ENCODE measurements at places on chromosomes 3 and 15.

- no peak for DNase-seq
Observed at GRCh38 chr3:66336333-66336766, 115.5 kb downstream of the SLC25A26 start.

- no peak for DNase-seq
Observed at GRCh38 chr3:45958321-45958791, 15.1 kb downstream of the CXCR6 start.

GRCh38 chr3:146838221-146838620 lies 233.1 kb upstream of the PLSCR5 start:
- DNase-seq, result no peak

GRCh38 chr3:98893740-98894139 lies 7.8 kb downstream of the DCBLD2 start:
- no peak for DNase-seq

GRCh38 chr3:153254361-153254760 lies 92.3 kb downstream of the RAP2B start:
- DNase-seq, result no peak

DNA sequence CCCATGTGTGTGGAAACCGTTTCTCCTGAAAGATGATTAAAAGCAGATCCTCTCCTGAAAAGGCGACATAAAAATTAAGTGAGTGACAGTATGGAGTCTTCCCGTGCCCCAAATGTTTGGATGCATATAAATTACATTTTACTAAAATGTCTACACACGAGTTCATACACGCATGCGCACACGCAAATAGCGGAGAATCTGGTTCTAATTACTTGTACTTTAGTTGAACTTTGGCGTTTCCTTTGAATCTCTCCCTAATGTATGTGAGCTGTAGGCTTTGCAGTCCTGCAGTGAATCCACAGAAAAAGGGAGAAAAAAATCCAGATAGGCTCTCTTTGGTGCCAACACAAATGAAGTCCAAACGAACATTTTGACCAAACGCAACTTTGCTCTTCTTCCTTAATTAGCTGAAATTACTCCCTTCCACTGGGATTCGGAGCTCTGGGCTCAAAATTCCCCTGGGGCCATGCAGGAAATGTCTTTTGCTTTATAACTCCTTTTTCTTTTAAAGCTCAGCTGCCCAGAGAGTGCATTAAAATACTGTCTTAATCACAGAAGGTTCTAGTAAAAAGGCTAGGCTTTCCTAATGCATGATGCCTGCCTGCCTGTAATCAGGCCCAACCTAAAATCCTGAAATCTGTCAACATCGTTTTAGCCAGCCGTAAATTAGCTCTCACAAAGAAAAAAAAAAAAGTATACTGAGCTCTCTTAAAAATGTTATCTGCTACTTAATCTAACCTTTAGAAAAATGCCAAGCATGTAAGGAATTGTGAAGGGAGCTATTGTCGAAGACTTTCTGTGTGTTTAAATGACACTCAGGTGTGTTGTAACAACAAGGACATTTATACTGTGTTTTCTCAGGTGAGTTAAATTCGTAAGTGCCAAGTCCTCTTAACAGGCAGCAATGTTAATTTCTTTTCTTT lies 26.2 kb downstream of the RARB start:
- no peak for DNase-seq

DNA sequence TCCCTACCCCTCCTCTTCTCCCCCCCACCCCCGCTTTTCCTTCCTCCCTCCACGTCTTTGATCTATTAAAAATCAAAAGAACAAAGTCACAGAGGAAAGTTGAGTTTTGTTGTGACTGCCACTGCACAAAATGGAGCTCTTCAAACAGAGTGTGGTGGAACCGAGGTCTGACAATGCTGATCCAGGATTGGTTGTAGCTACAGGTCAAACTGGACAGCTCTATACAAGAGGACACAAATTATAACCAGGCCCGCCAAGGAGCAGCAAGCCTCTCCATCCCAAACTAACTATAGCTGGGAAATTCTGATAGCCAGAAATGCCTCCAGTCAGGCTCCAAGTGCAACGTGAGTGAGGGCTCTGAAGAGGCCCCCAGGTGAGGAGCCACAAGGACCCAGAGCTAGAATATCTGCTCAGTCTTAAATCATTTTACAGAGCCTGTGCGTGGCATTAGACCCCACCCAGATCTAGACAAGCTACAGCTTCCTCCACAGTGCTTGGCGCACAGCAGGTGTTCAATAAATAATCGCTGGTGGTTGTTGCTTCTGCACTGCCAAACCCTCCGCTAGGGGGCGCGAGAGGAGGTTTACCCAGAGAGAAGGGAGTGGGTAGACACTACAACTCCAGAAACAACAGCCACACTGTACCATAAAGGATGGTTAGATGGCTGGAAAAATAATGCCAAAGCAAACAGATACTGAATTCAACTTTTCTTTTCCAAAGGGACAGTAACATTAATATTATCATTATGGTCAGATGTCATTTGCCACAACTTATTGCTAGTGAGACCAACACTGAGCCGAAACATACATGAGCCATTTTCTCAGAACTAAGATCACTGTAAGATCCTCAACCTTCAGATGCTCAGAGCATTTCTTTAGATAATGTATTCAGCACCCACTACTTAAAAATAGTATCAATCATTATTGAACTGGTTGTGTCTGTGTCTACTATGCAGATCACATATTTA lies 44.6 kb downstream of the ZIC4 start:
- no peak for DNase-seq

DNA sequence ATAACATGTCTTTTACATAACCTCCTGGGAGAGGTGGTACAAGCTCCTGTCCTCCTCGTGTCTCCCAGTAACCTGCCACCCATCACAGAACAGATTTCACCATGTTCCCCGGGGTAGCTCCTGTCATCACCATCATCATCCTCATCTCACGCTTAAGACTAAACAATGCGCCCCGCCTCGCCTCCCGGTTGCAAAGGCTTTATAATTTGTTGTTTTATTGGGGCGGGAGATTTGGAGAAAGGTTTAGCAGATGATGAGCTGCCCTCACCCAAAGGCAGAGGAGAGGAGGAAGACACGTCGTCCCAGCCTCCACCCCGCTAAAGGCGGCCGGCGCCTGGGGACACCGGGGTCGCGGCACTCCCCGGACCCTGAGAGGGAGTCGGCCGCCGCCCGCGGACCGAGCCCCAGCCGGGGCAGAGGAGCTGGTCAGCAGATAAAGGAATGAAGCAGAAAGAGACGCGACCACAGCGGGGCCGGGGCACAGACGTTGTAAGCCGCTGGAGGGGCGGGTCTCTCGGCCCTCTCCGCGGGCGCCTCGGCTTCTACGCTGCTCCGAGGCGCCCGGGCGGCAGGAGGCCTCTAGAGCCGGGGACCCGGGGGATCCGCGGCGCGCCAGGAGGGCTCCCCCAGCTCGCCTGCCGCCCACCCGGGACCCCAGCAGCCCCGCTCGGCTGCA lies 589 bp downstream of the HERC1 start:
- DNase-seq, result no peak

DNA sequence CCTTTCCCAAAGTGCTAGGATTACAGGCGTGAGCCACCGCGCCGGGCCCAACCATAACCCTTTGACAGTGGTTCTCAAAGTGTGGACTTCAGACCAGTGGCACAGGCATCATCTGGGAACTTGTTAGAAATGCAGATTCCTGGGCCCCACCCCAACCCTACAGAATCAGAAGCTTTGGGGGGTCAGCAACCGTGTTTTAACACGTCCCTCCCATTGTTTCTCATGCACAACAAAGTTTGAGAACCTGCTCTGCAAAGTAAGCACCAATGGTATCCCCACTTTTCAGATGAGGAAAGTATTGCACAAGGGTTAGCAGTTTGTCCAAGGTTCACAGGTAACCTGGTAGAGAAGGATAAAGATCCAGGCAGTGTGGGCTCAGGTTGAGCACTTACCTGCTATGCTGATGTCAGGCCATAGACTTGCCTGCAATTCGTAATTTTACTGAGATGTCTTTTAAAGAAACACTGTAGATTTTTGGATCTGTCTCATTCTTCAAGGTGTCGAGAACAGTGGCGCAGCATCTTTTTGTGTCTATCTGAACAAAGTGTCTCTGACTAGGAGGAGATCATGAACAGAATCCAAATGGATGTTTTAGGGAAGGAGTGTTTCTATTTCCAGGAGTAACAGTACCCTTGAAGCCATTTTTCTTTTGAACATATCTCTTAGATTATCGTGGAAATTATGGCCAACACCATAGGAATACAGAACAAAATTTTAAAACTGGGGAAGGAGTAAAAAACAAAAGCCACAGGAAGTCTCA lies 2.5 kb downstream of the GXYLT2 start:
- DNase-seq, result no peak

- DNase-seq, result no peak
Observed at GRCh38 chr15:62985768-62986167, 56.8 kb upstream of the TPM1 start.

Measured in activated CD8-positive, alpha-beta memory T cell treated with anti-CD3 and anti-CD28 coated beads for 4 hours (primary cell).